ENCODE measurements at places on chromosomes 16 and 17.

DNA sequence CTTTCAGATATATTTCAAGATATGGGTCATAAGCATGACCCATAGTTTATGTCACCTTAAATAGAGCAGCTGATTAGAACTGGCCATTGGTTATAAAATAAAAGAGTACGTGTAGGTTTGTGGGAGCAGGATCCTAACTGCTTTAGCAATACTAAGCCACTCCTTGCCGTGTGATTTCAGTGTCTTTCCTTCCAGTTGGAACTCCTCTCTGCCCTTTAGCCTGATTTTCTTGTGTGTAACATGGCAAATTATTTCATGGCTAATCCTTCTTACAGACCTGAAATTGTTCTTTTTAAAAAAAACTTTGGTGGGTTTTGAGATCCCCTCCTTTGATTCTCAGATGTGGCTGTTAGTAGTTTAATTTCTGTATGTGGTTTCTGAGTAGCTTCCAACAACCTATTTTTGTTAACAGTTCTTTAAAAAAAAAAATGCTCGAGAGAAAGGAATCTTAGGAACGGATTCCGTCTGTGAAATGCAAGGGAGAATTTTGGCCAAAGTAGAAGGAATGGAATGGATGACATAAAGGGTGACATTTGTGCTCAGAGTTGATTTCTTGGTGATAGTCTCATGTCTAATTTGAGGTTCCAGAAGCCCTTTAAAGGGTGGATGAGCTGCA, 39.9 kb downstream of the DHRS7B start:
- DNase-seq, result no peak

DNA sequence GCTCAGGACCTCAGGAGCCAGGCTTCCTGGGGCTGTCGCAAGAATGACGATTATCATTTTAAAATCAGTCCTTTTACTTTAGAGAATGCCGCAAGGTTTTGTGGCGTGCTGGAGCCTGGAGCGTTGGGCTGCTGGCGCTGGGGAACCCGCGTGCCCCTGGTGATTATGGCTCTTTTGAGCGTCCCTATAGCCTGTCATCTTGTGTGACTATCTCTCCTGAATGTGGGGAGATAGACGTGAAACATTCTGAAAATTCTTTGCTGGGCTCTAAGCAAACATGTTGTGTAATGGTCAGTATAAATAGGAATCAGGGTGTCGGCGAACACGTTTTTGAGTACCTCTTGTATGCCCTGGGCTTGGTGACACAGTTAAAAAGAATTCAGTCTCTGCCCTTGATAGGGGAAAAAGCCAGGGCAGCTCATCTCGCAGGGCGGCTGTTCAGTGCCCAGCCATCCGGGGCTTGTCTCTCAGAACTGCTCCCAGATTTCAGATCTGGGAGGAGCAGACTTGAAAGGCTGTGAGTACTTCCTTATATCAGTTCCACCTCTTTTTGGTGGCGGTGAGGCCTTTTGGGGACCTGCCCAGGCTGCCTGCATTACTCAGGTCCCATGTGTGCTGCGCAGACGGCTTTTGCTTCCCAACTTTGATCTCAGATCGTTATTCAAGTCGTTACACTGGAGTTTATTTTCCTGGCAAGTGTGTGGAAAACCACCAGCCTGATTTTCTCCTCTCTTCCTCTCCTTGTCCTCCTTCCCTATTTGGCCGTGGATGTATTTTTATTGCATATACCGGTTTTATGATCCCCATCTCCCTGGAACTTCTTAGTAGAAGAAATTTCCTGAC, 973 bp downstream of the SLC7A6 start:
- DNase-seq, result peak; percentile 84

GRCh38 chr17:28961391-28961790, 10.1 kb upstream of the PHF12 start:
- DNase-seq, result no peak

DNA sequence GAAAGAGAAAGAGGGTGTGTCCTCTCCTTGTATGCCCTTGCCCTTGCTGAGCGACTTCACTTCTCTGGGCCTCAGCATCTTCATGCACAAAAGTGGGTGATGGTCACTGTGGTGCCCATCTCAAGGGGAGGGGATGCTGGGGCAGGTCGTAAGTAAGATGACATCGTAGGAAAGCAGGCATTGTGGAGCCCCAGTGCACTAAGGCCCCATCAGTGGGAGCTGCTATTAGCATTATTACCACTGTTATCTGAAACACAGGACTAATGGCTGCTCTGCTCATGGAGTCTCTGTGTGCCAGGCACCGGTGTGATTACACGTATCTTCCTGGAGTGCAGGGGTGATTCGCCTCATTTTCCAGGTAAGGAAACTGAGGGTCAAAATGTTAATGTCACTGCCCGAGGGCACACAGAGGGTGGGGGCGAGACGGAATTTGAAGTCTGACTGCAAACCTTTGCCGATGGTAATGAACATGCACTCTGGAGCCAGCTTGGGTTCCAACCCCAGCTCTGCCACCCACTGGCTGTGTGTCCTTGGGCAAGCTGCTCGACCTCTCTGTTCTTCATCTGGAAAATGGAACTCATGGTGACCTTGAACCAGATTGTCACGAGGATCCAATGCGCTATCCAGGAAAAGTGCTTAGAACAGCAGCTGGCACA, 63.2 kb upstream of the GSE1 start:
- no peak for DNase-seq

- no peak for DNase-seq
Measured at GRCh38 chr17:77446940-77447634, 306.3 kb downstream of the SEC14L1 start.

DNA sequence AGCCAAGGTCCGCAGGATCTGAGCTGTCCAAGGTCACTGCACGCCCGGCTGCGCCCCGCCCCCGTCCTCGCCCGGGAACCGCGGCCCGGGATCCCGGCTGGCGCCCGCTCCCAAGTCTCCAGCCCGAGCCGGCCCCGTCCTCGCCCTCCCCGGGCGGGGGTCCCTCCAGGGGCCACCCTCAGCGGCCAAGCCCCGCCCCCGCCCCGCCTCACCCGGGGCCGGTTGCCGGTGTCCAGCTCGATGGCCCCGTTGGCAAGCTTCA, 216 bp downstream of the VPS9D1 start:
- DNase-seq, result no peak

DNA sequence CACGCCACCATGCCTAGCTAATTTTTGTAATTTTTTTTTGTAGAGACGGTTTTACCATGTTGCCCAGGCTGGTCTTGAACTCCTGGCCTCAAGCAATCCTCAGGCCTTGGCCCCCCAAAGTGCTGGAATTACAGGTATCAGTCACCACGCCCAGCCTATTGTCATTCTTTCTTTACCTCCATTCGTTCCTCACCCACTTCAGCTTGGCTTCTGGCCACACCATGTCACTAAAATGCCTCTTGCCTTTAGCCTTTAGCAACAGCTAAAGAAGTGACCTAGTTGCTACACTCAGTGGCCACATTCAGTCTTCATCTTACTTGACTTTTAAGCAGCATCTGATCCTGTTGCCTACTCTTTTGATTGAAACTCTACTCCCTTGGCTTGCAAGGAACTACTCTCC, 3.6 kb upstream of the LRRC75A start:
- DNase-seq, result no peak

GRCh38 chr16:70250748-70251628, 752 bp downstream of the EXOSC6 start:
- DNase-seq, result peak; percentile 80

GRCh38 chr16:71796501-71797097, 12.0 kb downstream of the AP1G1 start:
- DNase-seq, result no peak

GRCh38 chr17:12485361-12485906, 180.3 kb upstream of the MYOCD start:
- no peak for DNase-seq
